ENCODE measurements at places on chromosomes 4 and X.
A peak's percentile ranks its signal among the peaks of the same experiment; 100 is the strongest.

DNA sequence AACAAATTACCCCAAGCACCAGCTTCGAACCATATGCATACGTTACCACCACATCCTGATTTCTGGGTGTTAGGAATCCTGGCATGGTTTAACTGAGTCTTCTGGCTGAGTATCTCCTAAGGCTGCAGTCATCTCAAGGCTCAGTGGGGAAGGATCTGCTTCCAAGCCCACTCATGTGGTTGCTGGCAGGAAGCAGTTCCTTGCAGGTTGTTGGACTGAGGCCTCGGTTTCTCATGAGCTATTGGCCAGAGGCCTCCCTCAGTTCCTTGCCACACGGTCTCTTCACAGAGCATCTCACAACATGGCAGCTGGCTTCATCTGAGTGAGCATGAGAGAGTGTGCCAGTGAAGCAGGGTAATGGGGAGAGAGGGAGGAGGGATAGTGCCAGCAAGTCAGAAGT is 96.1 kb upstream of the MTM1 start:
- DNase-seq = no peak

GRCh38 chrX:71910986-71911730 is 513 bp downstream of the NHSL2 start:
- no peak for DNase-seq

- DNase-seq = no peak
Measured at GRCh38 chrX:41823402-41823801, 99.4 kb downstream of the GPR82 start.

GRCh38 chr4:98469771-98470170 is 188.6 kb downstream of the TSPAN5 start:
- DNase-seq = no peak

DNA sequence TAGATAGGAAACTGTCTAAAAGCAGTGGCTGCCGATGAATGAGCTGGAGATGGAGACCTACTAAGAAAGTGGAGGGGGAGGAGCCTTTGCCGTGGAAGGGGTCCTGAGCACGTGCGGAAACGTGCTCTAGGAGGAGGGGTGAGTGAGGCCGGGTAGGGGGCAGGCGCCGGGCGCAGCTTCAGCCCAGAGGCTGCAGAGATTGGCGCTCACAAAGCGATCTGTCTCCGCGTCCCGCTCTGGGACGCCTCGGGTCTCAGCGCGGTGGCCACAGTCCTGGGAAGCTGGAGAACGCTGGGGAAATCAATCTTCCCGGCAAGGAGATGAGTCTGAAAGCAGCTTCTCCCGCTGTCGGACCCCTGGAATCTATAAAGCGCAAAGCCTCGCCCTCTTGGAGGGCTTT is 444 bp upstream of the ARHGAP6 start:
- no peak for DNase-seq

- DNase-seq = peak; percentile 33
Measured at GRCh38 chr4:140116442-140117104, 37.4 kb downstream of the MAML3 start.

GRCh38 chr4:141635736-141636081 is 674 bp upstream of the IL15 start:
- DNase-seq = no peak

DNA sequence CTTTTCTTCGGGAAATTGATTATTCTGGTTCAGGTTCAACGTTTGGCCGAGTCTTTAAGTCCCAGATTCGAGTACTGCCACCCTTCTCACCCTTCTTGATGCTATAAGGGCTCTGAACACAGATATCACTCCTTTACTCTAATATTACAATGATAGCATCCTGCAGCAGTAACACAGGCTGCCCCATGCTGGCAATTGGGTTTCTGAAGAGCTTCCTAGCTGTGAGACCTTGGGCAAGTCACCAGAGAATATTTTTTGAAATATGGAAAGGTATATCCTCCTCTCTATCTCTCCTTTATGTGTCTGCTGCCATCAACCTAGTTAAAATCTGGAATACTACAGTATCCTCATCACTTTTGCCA is 297 bp upstream of the MTMR8 start:
- no peak for DNase-seq

GRCh38 chr4:119299741-119300100 is 22.2 kb downstream of the FABP2 start:
- no peak for DNase-seq

DNA sequence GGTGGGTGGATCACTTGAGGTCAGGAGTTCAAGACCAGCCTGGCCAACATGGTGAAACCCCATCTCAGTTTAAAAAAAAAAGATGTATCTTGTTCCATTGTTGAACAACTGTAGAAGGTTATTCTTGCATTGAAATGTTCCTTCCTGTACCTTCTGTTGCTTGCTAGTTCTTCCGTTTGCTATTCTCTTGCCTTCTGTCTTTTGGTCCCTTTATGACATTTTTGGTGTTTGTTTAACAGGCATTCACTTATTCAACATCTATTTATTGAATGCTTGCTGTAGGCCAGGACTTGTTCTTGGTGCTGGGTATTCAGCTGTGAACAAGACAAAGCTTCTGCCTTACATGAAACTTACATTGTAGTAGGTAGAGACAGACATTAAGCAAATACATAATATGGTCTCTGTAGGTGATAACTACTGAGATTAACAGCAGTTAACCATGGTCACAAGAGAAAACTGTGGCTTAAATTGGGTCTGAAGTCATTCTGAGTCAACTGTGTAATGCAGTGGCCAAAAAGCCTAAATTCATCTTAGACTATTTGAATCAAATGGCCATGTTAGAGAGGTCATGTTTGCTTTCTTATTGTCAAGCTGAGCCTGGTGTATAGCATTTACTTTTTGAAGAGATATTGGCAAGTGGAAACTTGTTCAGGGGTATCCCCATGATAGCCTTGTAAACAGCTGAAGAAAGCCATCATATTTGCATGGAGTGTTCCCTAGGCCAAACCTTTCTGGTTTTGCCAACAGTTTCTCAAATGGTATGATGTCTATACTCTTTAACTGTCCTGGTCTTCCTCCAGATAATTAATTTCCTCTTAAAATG is 35.6 kb downstream of the GAB1 start:
- DNase-seq = no peak

DNA sequence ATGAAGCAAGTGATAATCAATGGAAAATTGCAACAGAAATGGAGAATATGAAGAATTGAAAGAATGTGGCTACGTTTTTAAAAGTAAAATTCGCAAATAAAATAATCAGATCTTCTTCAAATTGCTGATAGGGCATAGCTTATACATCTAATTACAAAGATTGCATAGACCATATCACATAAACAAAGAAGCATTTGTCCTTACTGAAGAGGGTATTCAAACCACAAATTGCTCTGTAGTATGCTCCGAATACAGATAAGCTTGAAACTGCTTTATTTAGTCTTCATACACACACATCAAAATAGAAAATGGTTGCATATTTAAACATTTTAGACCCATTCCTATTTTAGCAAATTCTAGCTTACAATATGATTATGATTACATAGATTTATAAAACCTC is 206.7 kb upstream of the SLIT2 start:
- DNase-seq = no peak

Data from fibroblast of upper back skin (primary cell).